ENCODE measurements at places on chromosomes 7 and 10.
A peak's percentile ranks its signal among the peaks of the same experiment; 100 is the strongest.

DNA sequence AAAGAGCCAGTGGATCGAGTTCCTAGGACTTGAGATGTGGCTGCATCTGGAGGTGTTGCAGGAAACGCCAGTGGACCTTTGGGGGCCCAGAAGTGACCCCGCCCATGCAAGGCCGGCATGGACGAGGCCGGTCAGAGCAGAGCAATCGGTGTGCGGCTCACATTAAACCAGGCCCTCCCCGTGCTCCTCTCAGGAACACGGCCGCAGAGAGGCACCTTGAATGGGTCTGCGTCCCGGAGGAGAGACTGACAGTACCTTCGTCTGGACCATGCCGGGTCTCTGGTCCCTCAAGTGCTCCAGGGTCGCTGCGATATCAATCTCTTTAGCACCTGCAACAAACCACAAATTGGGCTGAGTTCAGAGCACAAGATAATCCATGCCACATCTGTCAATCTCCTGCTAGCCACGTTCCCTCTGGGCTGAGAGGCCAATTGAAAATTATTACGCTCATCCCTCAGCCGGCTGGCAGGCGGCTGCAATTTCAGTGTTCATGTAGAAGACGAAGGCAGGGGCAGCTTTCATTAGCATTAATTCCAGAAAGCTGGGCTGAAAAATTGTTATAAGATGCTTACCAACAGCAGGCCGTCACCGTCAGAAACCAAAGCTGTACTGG, 212.0 kb downstream of the DNAJB6 start:
- DNase-seq, result no peak

GRCh38 chr7:66517212-66517909, 111.3 kb upstream of the KCTD7 start:
- no peak for DNase-seq

DNA sequence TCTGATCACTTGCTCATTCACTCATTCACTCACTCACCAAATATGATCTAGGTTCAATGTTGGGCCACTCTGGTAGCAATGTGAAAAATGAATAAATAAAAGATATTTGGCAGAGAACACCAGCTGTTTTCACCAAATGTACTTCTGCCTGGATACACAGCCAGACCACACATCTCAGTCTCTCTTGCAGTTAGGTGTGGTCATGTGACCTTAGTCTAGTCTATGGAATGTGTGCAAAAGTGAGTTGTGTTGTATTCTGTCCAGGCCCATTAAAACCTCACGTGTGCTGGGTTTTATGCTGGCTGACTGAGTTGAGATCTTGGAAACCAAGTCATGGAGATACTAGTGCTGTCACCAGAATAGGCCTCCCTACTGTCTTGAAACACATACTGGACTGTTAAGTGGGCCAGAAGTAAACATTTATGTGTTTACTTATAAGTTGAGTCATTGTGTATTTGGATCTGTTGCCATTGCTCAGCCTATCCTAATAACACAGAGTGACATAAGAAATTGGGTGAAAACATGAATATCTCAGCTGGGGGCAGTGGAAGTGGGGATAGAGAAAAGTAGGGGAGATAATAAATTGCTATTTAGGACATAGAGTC, 145.5 kb downstream of the PTEN start:
- DNase-seq, result no peak

GRCh38 chr7:5532536-5533335, 109.1 kb upstream of the TNRC18 start:
- DNase-seq, result peak; percentile 28

GRCh38 chr7:67435894-67436535, 439.4 kb downstream of the TYW1 start:
- DNase-seq, result no peak

GRCh38 chr10:112735041-112735695, 214.9 kb upstream of the TCF7L2 start:
- no peak for DNase-seq

GRCh38 chr10:119942973-119943372, 50.4 kb downstream of the SEC23IP start:
- DNase-seq, result no peak

DNA sequence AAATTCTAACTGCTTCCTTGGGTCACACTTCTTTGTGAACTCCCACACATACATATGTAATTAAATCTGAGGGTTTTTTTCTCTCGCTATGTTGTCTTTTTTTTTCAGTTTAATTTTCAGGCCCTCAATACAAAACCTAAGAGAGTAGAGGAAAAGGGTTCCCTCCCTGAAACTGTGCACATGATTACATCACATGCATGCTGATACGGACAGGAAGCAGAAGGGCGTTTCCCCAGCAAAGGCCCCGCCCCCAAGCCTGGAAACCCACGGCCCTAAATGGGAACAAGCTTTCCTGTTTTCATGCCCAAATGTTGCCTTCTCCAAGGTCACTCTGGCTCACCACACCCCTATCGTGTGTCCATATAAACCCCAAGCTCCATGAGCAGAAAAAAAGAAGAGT, 115.4 kb downstream of the TEX36 start:
- DNase-seq, result no peak

- no peak for DNase-seq
Measured at GRCh38 chr10:131758939-131759301, 141.9 kb upstream of the PPP2R2D start.

GRCh38 chr10:123858907-123859652, 32.5 kb downstream of the CPXM2 start:
- no peak for DNase-seq

GRCh38 chr10:109920016-109920415, 3.3 kb downstream of the XPNPEP1 start:
- no peak for DNase-seq

DNA sequence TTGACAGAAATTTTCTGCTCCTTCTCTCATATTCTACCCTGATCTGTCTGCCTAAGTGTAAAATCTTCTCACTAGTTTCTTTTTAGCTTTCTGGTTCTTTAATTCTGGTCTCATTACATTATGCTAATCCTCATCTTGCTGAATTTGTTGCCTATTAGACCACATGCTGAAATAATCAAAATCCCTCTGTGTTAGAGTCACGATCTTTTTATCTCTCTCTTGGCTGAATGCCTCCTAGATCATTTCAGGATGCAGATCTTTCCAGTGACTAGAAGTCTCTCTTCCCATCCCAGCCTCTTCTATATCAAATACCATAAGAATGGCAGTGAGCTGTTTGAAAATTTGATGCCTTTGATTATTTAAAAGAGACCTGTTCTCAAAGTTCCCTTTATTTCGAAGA, 661.9 kb downstream of the SORCS1 start:
- DNase-seq, result no peak

DNA sequence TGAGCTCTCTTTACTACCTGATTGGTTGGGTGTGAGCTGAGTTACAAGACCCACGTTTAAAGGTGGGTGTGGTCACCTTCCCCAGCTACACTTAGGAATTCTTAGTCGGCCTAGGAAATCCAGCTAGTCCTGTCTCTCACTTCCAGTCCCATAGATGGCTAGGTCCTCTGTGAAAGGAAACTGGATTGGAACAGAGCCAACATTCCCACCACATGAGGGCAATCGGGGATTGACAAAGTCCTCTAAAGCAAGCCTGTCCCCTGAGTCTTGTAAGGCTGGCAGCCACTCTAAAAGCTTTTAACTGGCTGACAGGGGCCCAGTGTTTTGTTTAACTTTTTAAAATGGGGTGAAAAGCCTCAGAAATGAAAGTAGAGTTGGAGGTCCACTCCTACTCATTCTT, 15.1 kb upstream of the CROT start:
- no peak for DNase-seq

- no peak for DNase-seq
Measured at GRCh38 chr10:77448226-77448625, 189.4 kb downstream of the KCNMA1 start.

DNA sequence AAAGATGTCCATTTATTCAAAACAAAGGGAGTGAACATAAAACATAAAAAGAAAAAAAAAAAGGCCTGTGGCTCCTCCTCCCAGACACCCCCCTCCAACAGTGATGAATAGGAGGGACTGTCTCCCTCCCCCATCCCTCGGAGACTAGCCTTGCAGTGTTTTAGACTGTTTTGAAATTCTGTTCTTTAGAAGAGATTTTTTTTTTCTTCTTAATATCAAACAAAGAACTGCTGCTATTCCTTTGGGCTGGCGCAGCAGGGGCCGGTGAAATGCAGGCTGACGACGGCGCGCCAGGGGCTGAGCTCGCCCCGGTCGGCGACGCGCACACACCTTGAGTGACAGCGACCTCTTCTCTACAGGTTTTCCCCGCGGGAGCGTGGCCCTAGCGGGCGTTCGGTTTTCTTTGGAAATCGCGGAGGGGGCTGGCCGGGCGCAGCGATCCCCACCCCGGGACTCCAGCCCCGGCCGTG, at the start of gene LANCL2:
Gene LANCL2, plus strand, starts transcription at position 133 of the 470 bp plus-strand sequence. CDS start 689 bp downstream, outside the sequence.
- no peak for DNase-seq

GRCh38 chr7:7742223-7742622, 23.8 kb upstream of the RPA3 start:
- DNase-seq, result no peak

DNA sequence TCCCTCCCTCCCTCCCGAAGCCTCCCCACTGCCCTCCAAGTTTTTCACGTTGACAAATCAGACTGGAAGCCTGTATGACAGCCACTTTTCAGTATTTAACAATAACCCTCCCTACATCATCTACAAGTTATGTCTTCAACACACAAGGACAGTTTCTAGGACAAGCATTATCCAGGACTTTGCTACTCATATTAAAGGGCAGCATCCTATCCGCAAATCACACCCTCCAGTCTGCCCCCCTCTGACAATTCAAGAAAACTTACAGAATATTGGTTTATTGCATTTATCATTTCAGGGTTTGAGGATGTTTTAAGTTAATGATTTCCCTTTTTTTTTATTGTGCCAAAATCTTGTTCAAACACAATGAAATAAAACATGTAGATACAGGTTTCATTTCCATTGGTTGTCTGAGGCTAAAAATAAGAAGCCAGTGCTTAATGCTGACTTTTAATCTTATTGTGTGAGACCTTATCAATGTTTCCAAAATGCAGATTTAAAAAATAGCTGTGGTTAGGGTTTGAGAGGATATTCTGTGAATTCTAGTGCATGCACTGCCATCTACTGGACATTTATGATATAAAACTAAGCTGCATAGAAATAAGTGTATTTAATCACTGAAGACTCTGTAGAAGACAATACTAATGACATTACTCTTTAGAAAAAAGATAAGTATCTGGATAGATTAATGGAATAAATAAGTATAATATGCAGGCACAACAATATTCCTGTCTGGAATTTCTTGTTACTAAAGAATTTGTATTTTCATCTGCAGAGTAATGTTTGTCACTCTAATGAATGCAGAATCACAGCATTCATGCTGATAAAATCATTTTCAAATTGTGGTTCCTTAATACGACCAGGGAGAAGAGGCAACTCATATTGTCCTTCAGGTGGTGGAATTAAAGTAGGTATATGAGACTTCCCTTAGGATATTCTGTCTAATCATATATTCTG, 64.1 kb downstream of the CAV1 start:
- DNase-seq, result no peak

DNA sequence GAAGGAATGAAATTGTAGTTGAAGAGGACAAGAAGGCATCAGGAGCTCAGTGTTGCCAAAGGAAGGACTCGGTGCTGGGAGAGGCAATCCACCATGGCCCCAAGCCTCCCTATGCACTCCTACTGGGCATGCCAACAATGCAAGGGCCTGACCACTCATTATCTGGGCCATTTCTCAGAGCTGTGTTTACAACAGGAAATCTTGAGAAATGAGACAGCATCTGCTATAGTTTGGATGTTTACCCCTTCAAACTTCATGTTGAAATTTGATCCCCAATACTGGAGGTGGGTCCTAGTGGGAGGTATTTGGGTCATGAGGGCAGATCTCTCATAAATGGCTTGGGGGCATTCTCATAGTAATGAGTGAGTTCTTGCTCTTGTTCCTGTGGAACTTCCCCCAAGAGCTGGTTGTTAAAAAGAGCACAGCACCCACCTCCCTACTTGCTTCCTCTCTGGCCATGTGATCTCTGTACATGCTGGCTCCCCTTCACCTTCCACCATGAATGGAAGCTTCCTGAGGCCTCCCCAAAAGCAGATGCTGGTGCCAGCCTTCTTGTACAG, 50.8 kb upstream of the AOAH start:
- no peak for DNase-seq

DNA sequence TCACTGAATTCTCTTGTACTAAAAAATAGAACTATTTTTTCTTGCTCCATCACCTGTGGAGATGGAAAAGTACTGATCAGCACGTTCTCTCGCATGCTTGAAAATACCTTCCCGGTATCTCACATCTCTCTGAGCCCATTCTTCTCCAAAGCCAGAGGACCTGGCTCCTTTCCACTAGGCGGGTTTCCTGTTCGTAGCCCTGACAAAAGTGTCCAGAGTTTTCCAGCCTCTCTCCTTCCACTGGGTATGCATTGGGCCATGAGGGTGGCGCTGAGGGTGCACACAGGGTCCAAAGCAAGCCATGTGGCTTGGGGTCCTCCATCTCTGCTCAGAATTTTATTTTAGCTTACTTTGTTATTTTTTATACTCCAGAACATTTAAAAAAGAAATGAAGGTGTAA, 16.3 kb upstream of the SRGN start:
- DNase-seq, result no peak

DNA sequence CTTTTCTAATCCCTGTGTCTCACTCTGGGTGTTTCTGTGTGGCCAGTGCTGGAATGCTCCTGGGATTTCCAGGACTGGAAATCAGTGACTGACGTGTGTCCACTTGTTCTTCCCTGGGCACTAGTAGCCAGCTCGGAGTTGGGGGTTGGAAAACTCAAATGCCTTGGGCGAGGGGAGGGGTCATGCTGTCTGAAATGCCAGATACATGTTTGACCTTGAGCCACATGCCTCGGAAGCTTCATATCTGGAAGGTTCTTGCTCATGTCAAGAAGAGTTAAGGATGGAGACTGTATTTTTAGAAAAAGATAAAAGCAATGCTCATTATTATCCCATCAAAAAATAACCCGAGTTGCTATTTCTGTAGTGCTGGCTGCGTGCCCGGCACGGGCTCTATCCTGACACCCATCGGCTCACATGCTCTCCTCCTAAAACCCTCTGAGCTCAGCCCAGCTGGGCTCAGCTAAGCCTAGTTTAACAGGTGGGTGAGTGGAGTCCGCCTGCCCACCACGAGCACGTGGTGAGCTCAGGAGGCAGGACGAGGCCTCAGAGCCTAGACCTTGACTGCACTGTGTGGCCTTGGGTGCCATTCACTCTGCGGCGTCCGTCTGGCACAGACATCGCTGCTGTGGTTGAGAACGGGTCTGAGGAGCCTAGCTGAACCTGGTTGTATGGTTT, 6.4 kb downstream of the DPYSL4 start:
- DNase-seq, result no peak

DNA sequence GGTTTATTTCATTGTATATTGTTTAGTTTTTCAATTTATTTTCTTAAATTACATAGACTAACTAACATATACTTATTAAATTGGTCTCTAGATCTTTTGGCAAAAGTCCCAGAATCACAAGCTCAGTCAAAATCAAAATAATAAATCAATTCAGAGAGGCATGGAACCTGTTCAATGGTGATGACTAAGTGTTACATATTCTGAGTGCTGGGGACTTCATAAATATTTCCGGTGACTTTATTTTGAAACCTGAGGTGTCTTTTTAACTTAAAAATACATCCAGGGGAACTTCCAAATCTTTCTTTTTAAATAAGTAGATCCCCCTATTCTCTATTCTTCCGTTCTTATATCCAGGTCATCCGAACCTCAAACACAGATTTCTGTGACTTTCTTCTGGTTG, 89.6 kb upstream of the ZNF804B start:
- DNase-seq, result no peak

GRCh38 chr10:101249171-101249581, 19.9 kb upstream of the LBX1 start:
- DNase-seq, result no peak

- DNase-seq, result no peak
Measured at GRCh38 chr10:48948470-48949037, 8.9 kb upstream of the LRRC18 start.

GRCh38 chr7:36639826-36640225, 84.5 kb downstream of the AOAH start:
- DNase-seq, result no peak

All from stimulated activated CD4-positive, alpha-beta T cell treated with anti-CD3 and anti-CD28 coated beads, Interleukin-15, amount 100 ng/mL, for 1 hour (primary cell).